ENCODE measurements at places on chromosomes 2 and 18. TPM values are rescaled to one million over a fixed set of nuclear protein-coding genes. Genes with fewer than 3 reads are reported as not detected.

DNA sequence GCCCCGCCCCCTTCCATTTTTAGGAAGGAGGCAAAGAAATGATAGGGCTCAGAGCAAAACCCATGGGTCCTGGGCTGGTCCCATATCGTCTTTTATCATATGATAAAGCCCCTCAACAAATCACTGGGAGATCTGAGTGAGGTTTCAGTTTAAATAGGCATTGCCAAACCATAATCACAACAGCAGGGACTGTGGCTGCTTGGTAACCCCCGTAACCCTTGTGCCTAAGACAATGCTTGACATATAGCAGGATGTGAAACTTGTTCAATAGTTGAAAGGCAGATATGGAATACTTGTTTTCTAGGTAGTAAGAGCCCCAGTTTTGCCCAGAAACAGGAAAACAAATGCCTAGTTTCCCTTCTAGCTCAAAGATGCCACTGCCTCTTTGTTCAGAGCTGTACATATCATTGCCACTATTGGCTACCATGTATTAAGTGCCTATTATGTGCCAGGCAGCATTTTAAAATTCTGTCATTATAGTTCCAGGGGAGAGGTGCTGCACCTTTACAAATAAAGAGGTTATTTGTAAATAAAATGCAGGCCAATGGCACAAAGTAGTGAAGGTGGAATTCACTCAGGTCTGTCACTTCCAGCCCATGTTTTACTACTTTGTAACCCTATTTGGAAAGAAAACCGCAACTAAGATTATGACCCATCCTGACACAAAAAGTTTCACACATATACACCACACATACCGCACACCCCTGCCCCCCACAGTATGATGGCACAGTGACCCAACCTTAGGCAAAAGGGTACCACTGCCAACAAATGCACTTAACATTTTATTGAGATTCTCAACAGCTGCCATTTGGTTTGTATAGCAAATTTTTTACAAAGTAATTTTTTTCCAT is 14.2 kb downstream of the NAGK start:
- DNase-seq, result no peak

DNA sequence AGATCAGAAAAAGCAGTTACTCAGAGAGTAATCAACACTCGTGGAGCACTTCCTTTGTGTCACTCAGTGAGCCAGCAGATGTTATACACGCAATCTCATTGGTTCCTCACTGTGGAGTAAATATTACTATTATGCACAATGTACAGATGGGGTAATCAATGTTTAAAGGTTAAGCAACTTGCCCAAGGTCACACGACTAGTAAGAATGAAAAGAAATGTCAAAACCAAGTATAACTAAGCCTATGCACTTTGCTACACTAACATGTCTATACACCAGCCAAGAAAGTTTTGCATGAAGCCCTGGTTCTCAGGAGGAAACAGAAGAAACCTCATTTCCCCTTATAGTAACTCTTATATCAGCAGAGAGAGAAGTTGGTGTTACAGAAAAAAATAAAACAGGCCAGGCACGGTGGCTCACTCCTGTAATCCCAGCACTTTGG is 5.4 kb downstream of the METTL21A start:
- DNase-seq, result peak; percentile 27

DNA sequence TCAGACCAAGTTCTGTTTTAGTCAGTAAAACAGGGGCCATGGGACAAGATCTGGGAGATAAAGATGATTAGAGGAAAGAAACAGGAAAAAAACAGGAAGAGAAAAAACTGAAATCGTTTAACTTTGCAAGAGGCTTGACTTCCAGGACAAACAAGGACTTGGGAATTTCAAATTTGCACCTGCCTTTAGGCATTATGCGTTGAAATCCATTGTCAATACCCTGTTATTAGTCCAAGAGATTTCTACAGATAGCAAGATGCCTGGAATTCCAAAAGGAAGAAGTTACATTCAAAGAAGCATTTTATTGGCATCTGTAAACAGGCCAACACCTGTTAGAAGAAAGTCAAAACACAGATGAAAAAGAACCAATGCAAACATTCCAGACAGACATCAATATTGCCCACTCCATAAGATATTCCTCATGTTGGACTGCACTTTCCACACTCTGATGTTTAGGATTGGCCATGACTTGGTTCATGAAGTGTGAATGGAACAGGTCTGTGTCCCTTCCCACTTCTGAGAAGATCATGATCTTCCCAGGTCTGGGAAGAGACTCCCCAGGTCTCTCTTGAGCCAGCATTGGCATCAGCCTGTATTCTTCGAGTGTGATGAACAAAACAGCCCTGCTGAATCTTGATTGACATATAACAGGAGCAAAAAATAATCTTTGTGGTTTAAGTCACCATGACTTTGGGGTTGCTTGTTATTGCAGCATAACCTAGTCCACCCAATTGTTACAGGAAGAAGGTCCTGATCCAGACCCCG is 181.4 kb upstream of the FN1 start:
- no peak for DNase-seq

- peak; percentile 46 for DNase-seq
Measured at GRCh38 chr2:174522553-174522952, 35.7 kb upstream of the GPR155 start.

DNA sequence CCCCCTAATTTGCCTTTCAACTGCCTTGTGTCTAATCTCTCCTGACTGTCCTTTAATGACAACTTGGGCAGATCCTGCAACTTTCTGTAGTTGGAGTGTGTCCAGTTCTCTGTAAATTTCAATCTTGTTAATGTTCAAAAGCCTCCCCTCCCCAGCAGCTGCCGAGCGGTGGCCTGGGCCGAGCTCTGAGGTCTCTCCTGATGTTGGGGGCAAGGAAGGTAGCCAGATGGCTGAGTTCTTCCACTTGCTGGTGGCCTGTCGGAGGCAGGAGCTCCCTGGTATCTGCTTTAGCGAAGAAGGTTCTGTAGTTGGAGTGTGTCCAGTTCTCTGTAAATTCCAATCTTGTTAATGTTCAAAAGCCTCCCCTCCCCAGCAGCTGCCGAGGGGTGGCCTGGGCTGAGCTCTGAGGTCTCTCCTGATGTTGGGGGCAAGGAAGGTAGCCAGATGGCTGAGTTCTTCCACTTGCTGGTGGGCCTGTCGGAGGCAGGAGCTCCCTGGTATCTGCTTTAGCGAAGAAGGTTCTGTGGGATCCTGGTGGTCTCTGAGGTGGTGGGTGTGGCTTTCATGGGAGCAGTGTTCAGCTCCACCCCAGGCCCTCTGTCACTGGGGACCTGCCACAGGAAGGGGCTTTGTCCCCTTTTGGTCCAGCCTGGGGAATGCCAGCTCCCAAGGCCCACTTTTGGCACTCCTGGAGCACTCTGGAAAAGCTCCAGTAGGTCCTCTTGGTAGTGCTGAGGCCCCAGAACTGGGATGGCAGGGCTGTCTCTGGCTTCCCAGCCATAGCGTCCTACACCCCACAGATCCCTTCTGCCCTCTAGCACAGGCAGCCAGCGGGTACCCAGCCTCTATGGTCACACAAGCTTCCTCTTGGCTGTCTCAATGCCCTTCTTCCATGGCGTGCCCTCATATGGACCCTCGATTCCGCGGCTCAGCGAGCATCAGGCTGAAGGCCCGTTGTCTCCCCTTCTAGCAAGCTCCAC is 211.9 kb downstream of the ALPK2 start:
- DNase-seq, result peak; percentile 37

DNA sequence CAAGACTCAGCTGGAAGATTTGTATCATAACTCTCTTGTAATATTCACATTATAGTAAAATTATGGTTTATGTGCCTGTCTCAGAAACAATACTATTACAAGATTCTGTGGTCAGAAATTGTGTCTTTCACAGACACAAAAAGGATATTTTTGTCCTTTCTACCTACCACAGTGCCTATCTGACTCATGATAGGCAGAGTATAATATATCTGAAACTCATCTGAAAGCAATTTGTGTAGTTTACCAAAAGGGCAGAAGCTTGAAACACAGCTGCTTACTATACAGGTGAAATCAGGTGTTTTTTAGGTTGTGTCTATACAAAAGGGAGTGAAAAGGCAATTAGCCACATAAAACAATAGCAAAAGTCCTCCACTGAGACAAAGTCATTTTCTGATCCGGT is 10.9 kb downstream of the TMEM200C start:
- no peak for DNase-seq

GRCh38 chr2:237299906-237300305 is 114.1 kb downstream of the COL6A3 start:
- peak; percentile 78 for DNase-seq

DNA sequence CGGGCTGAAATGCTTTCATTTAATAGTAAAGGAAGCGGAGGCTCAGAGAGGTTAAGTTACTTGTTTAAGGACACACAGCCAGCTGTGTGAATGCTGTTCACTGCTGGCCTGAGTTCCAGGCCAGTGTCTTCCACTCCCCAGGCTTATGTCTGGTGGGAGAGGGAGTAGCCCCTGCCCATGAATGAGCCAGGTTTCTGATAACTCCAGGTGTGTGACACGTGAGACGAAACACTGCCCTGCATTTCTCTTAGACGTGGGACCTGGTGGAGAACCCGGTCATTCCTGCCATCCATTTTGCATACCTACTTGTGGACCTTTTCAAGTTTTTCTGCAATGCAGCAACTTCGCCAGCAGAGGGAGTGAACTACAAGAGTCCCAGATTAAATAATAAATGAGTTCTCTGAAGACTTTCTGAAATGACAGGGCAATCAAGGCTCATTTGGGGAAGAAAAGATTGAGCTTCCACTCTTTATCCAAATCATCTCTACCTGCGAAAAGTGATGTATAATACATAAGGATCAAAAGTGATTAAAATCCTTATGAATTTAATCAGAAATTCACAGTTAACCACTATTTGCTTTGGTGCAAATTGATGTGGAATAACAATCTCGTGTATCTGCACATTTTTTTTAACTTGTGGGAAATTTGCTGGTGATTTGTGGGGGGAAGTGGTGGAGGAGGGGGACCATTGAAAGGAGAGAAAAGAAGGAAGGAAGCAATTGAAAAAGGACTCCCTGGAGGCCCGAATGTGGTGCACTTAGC is 79.4 kb upstream of the ASB18 start:
- peak; percentile 75 for DNase-seq

DNA sequence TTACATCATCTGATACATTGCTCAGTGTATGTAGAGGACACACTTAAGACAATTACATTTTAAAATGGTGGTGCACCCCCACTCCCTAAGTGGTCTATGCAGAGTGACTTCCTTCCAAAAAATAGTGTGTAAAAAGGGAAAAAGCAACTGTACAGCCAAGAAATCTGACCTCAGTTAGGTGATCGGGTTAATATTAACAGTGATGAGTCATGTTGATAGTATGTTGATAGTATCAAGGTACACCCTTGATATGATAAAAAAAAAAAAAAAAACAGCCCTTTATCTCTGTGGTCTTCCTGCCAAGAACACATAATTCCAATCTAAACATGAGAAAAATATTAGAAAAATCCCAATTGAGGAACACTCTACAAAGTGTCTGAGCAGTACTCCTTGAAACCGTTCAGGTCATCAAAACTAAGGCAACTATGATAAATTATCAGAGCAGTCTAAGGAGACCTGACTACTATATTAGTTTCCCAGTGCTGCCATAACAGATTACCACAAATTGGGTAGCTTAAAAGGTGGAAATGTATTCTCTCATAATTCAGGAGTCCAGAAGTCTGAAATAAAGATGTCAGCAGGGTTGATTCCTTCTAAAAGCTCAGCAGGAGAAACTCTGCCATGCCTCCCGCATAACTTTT is 171.9 kb downstream of the ARHGAP28 start:
- DNase-seq, result no peak

GRCh38 chr18:72086421-72086820 is 457.7 kb downstream of the CBLN2 start:
- DNase-seq, result peak; percentile 17

DNA sequence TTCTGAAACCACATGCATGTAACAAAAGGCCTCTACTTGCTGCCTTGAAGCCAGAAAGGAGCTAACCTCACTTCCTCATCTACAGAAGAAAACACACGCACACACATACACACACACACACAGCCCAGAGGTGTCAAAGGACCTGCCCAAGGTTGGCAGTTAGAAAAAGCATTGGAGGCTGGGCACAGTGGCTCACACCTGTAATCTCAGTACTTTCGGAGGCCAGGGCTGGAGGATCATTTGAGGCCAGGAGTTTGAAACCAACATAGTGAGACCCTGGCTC is 125.9 kb upstream of the RNF152 start:
- DNase-seq, result no peak

DNA sequence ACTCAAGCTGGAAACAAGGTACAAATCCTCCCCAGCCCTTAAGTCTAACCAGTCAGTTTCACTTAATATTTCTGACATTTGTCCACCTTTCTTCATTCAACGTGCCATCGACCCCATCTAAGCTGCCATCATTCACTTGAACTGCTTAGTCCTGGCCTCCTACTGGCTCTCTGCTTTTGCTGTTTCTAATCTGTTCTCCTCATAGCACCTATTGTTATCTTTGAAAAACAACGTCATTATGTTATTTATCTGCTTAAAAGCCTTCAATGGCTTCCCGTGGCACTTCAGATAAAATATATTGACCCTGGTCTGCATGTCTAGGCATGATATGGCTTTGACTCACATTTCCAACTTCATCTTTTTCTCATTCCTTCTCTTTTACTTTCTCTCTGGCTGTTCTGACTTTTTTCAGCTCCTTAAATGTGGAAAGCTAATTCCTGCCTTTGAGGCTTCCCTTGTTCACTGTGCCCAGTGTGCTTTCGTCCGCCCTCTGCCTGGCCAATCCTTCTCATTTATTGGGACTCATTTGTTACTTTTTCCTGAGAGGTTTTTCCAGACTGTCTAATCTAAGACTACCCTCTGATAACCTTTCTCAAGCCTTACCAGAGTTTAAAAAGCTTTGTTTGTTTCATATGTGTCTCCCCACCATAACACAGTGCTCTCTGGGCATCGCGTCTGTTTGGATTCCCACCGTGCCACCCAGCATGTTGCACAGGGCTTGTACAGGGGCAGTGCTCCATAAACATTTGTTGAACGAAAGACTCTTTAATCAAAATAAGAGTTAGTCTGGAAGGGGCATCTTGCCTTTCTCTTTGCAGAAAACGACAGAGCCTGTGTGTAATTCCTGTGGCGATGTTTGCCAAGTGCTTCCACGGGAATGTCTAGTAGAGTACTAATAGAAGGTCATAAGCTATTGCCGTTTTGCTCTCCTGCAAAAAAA is 183.9 kb downstream of the FMNL2 start:
- DNase-seq, result no peak

DNA sequence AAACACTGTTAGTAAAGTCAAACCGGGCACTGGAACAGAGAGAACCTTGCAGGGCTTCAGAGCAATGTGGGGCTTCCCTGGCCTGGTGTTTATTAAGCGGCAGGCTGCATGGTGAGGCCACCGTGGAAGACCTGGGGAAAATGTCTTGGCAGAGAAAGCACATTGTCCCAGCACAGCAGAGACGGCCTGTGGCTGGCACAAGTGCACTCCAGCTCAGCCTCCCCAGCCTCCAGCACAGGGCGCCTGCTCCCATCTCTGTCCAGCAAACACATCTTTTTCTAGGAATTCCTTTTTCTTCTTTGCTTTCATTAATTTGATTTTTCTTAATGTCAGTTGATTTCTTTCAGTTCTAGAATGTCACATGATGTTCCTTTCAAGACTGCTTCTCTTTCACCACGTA is 138.2 kb upstream of the NFATC1 start:
- no peak for DNase-seq

TUBB8B gene
- not detected for total RNA-seq

FSHR gene
- 0.31 TPM for total RNA-seq

ONECUT2 gene
- total RNA-seq, result 0.35 TPM

NAT8 gene
- not detected for total RNA-seq

TMEM169 gene
- total RNA-seq, result 2.8 TPM

Data from muscle of leg (tissue), 16 donors.